ENCODE measurements at places on chromosomes 6 and 20.

DNA sequence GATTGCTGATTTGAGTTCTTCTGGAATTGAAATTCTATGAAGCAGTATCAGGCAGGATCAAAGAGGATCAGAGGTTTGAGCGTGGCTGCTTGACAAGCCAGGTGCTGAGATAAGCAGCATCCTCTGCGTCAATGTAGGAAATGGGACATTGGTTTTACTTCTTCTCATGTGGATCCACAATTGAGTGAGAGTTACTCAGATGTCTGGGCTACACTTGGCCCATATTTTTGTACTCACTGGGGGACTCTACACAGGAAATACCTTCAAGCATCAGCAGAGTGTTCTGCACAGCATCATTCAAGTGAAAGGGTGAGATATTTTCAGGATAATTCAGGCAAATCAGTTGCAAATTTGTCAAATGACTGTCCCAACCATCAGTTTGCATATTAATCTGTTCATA, 613.9 kb upstream of the ARID1B start:
- peak; percentile 70 for DNase-seq

GRCh38 chr6:93419304-93420162, at the start of gene EPHA7:
TSS of gene EPHA7 (minus strand) at chr6:93419559. CDS start at chr6:93419341, 218 bp downstream.
- peak; percentile 42 for DNase-seq

DNA sequence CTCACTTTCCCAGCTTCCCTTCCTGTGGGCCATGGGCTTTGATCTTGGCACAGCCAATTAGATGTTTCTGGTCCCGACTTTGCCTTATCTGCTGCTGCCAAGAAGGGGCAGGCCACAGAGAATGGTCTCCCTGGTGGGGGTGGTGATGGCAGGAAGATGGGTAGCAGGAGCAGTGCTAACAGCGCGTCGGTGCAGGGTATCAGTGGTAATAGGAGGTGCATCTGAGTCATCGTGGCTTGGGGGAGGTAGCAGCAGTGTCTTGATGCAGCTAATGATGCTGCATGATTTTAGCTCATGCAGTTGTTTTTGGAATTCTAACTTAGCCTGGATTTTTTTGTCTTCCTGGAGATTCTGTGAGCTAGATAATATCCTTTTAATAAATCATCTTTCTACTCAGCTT, 18.9 kb upstream of the MAS1 start:
- DNase-seq = no peak

- no peak for DNase-seq
Observed at GRCh38 chr6:87279196-87279595, 43.2 kb upstream of the SMIM8 start.

- DNase-seq = no peak
Observed at GRCh38 chr6:70537266-70537665, 29.5 kb upstream of the SDHAF4 start.

GRCh38 chr20:25038591-25039015, 19.3 kb downstream of the ACSS1 start:
- DNase-seq = no peak

- DNase-seq = no peak
Observed at GRCh38 chr6:18429655-18430297, 42.6 kb downstream of the RNF144B start.

- no peak for DNase-seq
Observed at GRCh38 chr20:36572701-36573102, 695 bp upstream of the TGIF2 start.

- no peak for DNase-seq
Observed at GRCh38 chr20:23541330-23541729, 27.0 kb downstream of the CST9L start.

GRCh38 chr6:3318226-3318625, 59.5 kb downstream of the PSMG4 start:
- no peak for DNase-seq

DNA sequence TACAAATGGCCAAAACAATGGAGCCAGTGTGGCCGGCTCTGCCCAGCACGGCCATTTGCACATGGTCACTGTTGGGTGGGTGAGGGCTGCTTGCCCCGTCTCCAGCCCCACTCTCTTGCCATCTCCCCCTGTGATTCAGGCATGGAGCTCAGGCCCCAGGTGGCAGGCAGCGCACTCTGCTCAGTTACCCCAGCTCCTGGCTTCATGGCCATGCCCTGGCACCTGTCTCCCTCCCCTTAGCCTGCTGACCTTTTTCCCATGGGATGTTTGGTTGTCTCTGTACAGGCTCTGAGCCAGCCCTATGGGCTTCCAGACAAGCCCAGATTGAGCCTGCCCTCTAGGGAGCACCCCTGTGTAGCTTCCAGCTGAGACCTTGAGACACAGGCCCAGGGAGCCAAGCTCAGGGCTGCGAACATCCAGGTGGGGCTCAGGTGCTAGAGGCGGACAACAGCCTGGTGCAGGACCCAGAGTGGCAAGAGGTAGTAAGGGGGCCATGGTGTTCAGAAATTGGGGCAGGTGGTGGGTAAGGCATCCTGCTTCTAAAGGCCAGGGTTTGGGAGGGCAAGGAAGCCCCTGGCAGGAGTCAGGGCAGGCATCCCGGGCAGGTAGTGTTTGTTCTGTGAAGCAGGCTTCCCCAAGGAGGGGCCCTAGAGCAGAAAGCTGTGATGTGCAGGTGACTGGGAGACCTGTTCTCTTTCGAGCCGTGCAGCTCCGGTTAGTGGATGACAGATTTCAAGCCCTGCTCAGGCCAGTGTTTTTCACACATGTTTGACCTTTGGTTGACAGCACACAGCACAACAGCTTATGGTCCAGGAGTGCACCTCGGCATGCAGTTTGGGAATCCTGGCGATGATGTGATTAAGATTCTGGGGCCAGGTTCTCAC, 17.7 kb downstream of the SYNJ2 start:
- no peak for DNase-seq

Measured in B cell (primary cell).